ENCODE measurements at places on chromosomes 4 and X. TPM values are rescaled to one million over a fixed set of nuclear protein-coding genes. Genes with fewer than 3 reads are reported as not detected.

- H3K4me1 ChIP-seq = no peaks in the 10 kb centered on the region
- no peak overlapping the region for H3K4me3 ChIP-seq
- DNase-seq = no peak
- H3K27ac ChIP-seq = no peak overlapping the region
These were observed 71.5 kb upstream of the MXD4 start for GRCh38 chr4:2333356-2333841.

The MUC7 gene
- total RNA-seq = not detected

- H3K4me3 ChIP-seq = no peak overlapping the region
- peaks cover 2% of the 10 kb centered on the region for H3K36me3 ChIP-seq
- peaks cover 5% of the 10 kb centered on the region for H3K27me3 ChIP-seq
- H3K4me1 ChIP-seq = no peaks in the 10 kb centered on the region
These were observed 413.3 kb downstream of the MID1IP1 start for GRCh38 chrX:39214387-39215126.

The PF4V1 gene
- total RNA-seq = 67.9 TPM

DNA sequence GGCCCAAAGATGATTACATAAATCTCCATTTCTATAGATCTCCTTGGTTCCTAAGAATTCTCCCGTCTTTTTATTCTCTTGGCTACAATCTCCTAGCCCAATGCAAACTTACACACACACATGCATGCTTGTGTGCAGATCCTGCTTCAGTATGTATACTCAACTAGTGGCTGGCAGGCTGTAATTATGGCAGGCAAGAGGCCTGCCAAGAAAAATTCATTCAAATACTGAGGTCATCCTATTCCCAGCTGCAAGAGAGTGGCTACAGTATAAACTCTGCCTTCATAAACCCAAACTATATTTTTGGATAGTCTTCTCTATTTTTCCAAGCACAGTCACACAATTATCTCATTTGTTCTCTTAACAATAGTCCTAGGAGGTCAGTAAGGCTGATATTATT is 95.2 kb downstream of the SHROOM4 start:
- DNase-seq = no peak
- H3K27me3 ChIP-seq = no peaks in the 10 kb centered on the region
- no peaks in the 10 kb centered on the region for H3K36me3 ChIP-seq
- no peaks in the 10 kb centered on the region for H3K4me1 ChIP-seq
- no peak overlapping the region for H3K27ac ChIP-seq

- no peak overlapping the region for H3K27ac ChIP-seq
- no peak overlapping the region for H3K4me3 ChIP-seq
- H3K4me1 ChIP-seq = peaks cover 7% of the 10 kb centered on the region
- no peak for DNase-seq
These were observed 3.1 kb downstream of the PRKG2 start for GRCh38 chr4:81211956-81212355.

GRCh38 chrX:84223261-84223660 is 35.3 kb upstream of the RPS6KA6 start:
- no peak overlapping the region for H3K27ac ChIP-seq
- no peaks in the 10 kb centered on the region for H3K27me3 ChIP-seq
- H3K4me3 ChIP-seq = no peak overlapping the region

DNA sequence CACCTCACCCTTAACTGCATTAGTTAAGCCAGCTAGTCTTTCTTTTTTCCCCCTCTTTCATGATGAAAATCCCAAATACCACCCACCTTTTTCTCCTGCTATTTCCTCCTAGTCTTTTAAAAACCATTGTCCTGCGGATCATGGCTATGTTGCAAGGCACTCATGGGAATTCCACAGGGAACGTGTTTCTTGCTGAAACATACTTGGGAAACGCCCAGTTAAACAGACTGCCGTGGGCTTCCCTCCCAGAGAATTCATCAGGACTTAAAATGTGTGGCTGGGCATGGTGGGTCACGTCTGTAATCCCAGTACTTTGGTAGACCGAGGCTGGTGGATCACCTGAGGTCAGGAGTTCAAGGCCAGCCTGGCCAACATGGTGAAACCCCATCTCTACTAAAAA is 32.2 kb downstream of the XG start:
- H3K27me3 ChIP-seq = peaks cover 7% of the 10 kb centered on the region
- peaks cover 3% of the 10 kb centered on the region for H3K36me3 ChIP-seq
- no peak overlapping the region for H3K27ac ChIP-seq
- no peak overlapping the region for H3K4me3 ChIP-seq

Measured in T-helper 17 cell (primary cell).